ENCODE measurements at places on chromosomes 1 and 21.

- peak; percentile 76 for DNase-seq
These were observed 884 bp downstream of the PHACTR4 start for GRCh38 chr1:28370239-28371009.

GRCh38 chr21:28423521-28424190, 569.0 kb downstream of the LTN1 start:
- no peak for DNase-seq

DNA sequence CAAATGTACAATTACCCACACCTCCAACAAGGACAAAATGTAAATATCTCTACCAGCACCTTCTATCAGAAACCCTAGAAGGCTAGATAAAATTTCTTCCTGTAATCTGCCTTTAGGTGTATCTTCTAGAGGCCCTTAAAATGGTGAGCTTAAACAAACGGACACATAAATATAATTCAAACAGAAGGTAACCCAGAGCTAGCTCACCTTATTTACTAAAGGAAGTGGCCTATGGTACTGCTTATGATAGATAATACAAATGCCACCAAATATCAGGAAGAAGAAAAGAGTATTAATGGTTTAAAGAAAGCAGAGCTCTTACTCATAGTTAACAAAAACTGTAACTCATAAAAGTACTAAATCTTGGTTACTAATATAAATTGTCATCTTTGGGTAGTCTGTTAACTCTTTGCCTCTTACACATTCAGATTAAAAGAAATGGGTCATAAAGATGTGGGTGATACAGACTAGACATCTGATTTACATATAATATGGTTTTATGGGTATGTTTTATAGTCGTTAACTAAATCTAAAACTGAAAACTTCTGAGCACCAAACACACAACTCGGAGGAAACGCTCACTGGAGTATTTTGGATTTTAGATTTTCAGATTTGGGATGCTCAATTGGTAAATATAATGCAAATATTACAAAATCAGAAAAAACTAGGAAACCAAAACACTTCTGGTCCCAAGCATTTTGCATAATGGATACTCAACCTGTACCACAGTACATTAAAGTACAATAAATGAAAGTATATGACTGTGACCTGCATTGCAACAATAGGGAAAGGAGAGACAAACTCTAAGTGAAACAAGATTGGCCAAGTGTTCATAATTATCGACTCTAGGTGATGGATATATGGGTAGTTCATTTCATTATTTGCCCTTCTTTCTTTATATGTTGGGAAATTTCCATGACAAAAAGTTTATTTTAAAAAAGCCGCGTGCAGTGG, 23.2 kb downstream of the TRIT1 start:
- no peak for DNase-seq

- no peak for DNase-seq
These were observed 5.6 kb downstream of the RORC start for GRCh38 chr1:151825751-151826660.

Measured in SK-N-SH (cell line).